ENCODE measurements at places on chromosomes 12 and 14. TPM values are rescaled to one million over a fixed set of nuclear protein-coding genes. Genes with fewer than 3 reads are reported as not detected.

DNA sequence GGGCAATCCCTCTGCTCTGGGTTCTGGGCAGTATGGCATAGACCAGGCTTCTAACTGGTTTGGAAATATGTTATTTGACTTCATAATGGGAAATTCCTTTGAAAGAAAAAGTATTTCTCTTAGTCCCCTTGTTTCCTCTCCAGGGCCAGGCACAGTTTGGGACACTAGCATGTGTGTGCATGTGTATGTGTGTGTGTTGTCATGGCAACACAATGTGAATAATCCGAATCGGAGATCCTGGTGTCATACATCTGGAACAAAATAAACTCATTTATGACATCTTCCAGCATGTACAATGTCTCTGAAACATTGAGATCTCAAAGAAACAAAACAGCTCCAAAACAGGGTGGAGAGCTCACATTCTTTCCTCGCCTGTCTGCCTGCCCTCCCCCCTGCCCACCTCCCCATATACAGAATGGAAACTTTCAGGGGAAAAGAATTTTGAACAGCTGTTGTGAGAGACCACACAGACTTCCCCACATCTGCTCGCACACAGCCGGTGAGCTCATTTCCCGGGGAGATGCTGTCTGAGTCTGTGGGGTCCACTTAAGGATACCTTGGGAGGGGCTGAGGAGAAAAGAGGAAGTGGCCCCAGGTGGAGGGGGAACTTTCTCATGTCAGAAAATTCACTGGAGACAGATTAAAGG lies 55.5 kb upstream of the PARP11 start:
- H3K4me1 ChIP-seq: peaks cover 16% of the 10 kb centered on the region
- H3K36me3 ChIP-seq: no peaks in the 10 kb centered on the region
- H3K4me3 ChIP-seq: no peak overlapping the region
- DNase-seq: peak; percentile 8

TSHR gene
- 0.78 TPM for polyA plus RNA-seq

CCDC38 gene
- not detected for polyA plus RNA-seq

INHBC gene
- polyA plus RNA-seq: not detected

TTC9 gene
- 9.9 TPM for polyA plus RNA-seq

DNA sequence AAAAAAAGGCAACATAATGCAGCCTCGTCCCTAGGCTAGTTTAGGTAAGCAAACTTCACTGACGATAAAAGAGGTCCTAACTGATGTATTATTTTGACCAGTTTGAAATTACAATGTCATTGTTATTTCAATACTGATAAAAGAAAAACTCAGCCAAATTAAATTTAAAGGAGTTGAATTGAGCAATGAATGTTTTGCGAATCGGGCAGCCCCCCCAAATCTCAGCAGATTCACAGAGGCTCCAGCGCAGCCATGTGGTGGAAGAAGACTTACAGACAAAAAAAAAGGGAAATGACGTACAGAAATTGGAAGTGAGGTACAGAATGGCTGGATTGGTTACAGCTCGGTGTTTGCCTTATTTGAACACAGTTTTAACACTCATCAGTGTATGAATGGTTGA lies 8.2 kb upstream of the LDHB start:
- no peaks in the 10 kb centered on the region for H3K27me3 ChIP-seq
- no peak overlapping the region for H3K4me3 ChIP-seq
- no peak for DNase-seq
- no peaks in the 10 kb centered on the region for H3K4me1 ChIP-seq

- no peak for DNase-seq
- H3K4me1 ChIP-seq: no peaks in the 10 kb centered on the region
- H3K4me3 ChIP-seq: no peak overlapping the region
- no peaks in the 10 kb centered on the region for H3K36me3 ChIP-seq
- no peaks in the 10 kb centered on the region for H3K27me3 ChIP-seq
- H3K27ac ChIP-seq: no peak overlapping the region
Observed at GRCh38 chr12:79435742-79436141, 255.0 kb downstream of the PAWR start.

- H3K36me3 ChIP-seq: no peaks in the 10 kb centered on the region
- DNase-seq: no peak
- H3K27ac ChIP-seq: no peak overlapping the region
- no peak overlapping the region for H3K4me3 ChIP-seq
Observed at GRCh38 chr14:103107941-103108748, 13.6 kb downstream of the EXOC3L4 start.

- H3K27me3 ChIP-seq: peaks cover 100% of the 10 kb centered on the region
- H3K27ac ChIP-seq: no peak overlapping the region
- H3K36me3 ChIP-seq: no peaks in the 10 kb centered on the region
- H3K4me1 ChIP-seq: peaks cover 93% of the 10 kb centered on the region
Observed at GRCh38 chr12:114678028-114678427, 5.9 kb downstream of the TBX3 start.

GRCh38 chr12:88153959-88154358 lies 11.9 kb downstream of the TMTC3 start:
- no peaks in the 10 kb centered on the region for H3K36me3 ChIP-seq
- DNase-seq: no peak
- peaks cover 34% of the 10 kb centered on the region for H3K4me1 ChIP-seq
- H3K27me3 ChIP-seq: no peaks in the 10 kb centered on the region
- H3K27ac ChIP-seq: no peak overlapping the region
- no peak overlapping the region for H3K4me3 ChIP-seq

- H3K27ac ChIP-seq: no peak overlapping the region
- no peak overlapping the region for H3K4me3 ChIP-seq
- DNase-seq: no peak
- no peaks in the 10 kb centered on the region for H3K4me1 ChIP-seq
- no peaks in the 10 kb centered on the region for H3K27me3 ChIP-seq
Observed at GRCh38 chr14:73661872-73662271, 17.1 kb downstream of the DNAL1 start.

GRCh38 chr12:62750941-62751809 lies 183.8 kb downstream of the PPM1H start:
- no peak overlapping the region for H3K4me3 ChIP-seq
- H3K36me3 ChIP-seq: no peaks in the 10 kb centered on the region
- H3K4me1 ChIP-seq: peaks cover 11% of the 10 kb centered on the region
- DNase-seq: no peak

EID3 gene
- 3.3 TPM for polyA plus RNA-seq

PLEKHA5 gene
- 79.9 TPM for polyA plus RNA-seq

- no peak for DNase-seq
- no peak overlapping the region for H3K4me3 ChIP-seq
- no peak overlapping the region for H3K27ac ChIP-seq
- no peaks in the 10 kb centered on the region for H3K27me3 ChIP-seq
Observed at GRCh38 chr12:51334764-51335163, 10.8 kb upstream of the BIN2 start.

- H3K27ac ChIP-seq: no peak overlapping the region
- no peak for DNase-seq
- no peak overlapping the region for H3K4me3 ChIP-seq
- peaks cover 4% of the 10 kb centered on the region for H3K4me1 ChIP-seq
- H3K27me3 ChIP-seq: no peaks in the 10 kb centered on the region
Observed at GRCh38 chr12:121001060-121001459, 15.2 kb downstream of the C12orf43 start.

PLEKHG7 gene
- polyA plus RNA-seq: not detected

GRCh38 chr12:109162551-109162950 lies 46.2 kb downstream of the ACACB start:
- H3K27ac ChIP-seq: no peak overlapping the region
- no peaks in the 10 kb centered on the region for H3K36me3 ChIP-seq
- no peak overlapping the region for H3K4me3 ChIP-seq
- H3K4me1 ChIP-seq: no peaks in the 10 kb centered on the region
- H3K27me3 ChIP-seq: no peaks in the 10 kb centered on the region
- DNase-seq: no peak

- no peak for DNase-seq
- H3K4me3 ChIP-seq: no peak overlapping the region
- H3K27me3 ChIP-seq: no peaks in the 10 kb centered on the region
- H3K4me1 ChIP-seq: no peaks in the 10 kb centered on the region
Observed at GRCh38 chr12:114918535-114919233, 234.7 kb upstream of the TBX3 start.

C1QL4 gene
- not detected for polyA plus RNA-seq

GCH1 gene
- polyA plus RNA-seq: 9.3 TPM

GRCh38 chr14:91545946-91546716 lies 36.0 kb upstream of the PPP4R3A start:
- no peaks in the 10 kb centered on the region for H3K36me3 ChIP-seq
- H3K27me3 ChIP-seq: no peaks in the 10 kb centered on the region
- H3K4me3 ChIP-seq: no peak overlapping the region
- no peaks in the 10 kb centered on the region for H3K4me1 ChIP-seq

DNA sequence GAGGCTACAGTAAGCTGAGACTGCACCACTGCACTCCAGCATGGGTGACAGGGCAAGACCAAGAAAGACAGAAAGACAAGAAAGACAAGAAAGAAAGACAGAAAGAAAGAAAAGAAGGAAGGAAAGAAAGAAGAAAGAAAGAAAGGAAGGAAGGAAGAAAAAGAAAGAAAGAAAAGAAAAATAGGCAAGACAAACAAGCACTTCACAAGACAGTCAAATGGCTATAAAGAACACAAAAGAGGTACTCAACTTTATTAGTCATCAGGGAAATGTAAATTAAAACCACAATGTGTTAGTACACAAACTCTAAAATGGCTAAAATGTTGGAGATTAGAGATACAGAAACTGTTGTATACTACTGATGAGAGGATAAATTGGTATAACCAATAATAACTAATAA lies 6.6 kb downstream of the ATXN3 start:
- H3K27me3 ChIP-seq: no peaks in the 10 kb centered on the region
- no peaks in the 10 kb centered on the region for H3K4me1 ChIP-seq
- no peak overlapping the region for H3K27ac ChIP-seq
- no peak overlapping the region for H3K4me3 ChIP-seq

- 0 out of 2 replicates have a peak, but pooled peaks cover 9% of the 10 kb centered on the region for H3K4me1 ChIP-seq
- no peak for DNase-seq
- H3K27ac ChIP-seq: no peak overlapping the region
- H3K4me3 ChIP-seq: no peak overlapping the region
- no peaks in the 10 kb centered on the region for H3K36me3 ChIP-seq
Observed at GRCh38 chr12:132432126-132432705, 57.7 kb upstream of the FBRSL1 start.

Measured in GM23338 (cell line).